Pancreas (tissue), 10 donors: ENCODE measurements at places on chromosomes 5 and 9. TPM values are rescaled to one million over a fixed set of nuclear protein-coding genes. Genes with fewer than 3 reads are reported as not detected.

- no peak for DNase-seq
Observed at GRCh38 chr9:114487607-114488300, 17.5 kb downstream of the WHRN start.

DNA sequence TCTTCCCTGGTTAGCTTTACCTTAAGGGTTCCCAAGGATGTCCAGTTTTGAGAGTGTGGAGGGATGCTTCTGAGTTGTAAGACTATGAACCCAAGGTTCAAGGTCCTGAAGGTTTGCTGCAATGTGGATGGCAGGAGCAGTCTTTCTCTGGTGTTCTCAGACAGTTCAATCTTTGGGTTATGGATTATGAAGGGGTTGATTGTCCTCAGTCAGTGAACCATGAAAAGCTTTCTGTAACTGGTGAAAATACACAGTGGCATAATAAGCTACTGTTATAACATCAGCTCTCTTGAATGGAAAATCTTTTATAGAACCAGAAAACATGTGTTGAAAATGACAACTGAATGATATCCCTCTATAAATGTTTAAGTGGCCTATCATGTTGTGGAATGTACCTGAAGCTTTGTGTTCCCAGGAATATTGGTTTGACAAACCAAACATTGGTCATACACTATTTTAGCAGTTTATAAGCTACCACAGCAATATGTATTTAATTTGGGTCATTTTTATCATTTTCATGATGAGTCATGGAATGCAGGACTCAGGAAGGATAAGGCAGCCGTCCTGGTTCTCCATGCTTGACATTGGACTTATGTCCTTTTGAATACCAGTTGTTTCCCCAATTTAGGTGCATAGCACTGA, 1041.8 kb upstream of the ARRDC3 start:
- no peak for DNase-seq

DNA sequence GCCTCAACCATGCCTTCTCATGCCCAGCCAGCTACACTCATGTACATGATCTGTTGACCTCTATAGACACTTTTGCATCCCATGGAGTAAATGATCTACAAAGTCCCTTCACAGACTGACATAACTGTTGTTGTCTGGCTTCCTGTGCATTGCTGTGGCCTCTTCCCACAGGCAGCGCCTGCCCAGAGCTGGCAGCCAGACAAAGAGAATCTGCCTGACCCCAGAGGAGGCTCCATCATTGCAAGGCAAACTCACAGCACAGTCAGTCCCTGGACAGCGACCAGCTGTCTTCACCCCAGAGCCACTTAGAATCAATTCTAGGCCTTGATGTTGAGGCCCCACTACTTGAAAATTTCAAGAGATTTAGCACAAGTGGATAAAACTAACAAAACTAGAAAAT, 65.5 kb downstream of the INSYN2B start:
- no peak for DNase-seq

GRCh38 chr9:22650946-22651345, 204.3 kb downstream of the DMRTA1 start:
- DNase-seq, result no peak

GRCh38 chr9:113955076-113955752, 79.1 kb downstream of the ZNF618 start:
- DNase-seq, result no peak

GRCh38 chr5:124371111-124371706, 375.2 kb downstream of the ZNF608 start:
- DNase-seq, result no peak

DNA sequence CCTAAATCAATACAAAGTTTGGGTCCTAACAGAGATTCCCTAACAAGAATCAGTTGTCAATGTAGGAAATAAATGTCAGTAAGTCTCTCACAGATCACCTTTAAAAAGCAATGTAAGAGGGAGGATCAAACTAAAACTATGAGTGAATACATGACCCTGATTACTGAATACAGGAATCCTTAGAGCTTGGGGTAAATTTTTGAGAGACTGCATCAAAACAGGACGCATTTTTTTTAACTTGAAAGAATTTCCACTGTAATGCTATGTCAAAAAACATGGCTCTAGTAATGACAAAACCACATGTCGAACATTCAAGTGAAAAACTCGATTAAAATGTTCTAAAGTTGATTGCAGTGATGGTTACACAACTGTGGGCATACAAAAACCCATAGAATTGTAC, 21.9 kb downstream of the ZDHHC21 start:
- no peak for DNase-seq

- DNase-seq, result no peak
Observed at GRCh38 chr5:107470295-107470582, 200.5 kb downstream of the EFNA5 start.

- DNase-seq, result no peak
Observed at GRCh38 chr9:105188746-105189145, 55.7 kb upstream of the SLC44A1 start.

DNA sequence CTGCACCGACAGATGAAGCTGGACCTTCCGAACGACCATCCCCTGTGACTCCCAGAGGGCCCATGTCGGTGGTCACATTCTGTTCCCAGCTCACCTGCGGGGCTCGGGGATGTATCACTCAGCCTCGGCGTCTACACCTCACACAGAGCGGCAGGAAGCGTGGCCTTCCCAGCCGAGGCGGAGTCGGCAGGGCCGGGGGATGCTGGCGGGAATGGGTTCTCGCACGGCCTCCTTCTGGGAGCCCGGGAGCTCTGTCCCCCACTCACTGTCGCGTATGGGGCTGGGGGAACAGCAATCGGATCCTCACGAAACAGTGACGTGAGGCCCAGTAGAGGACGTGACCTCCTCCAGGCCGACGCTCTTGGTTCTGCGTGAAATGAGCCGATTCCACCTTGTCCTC, 20.4 kb downstream of the NACC2 start:
- no peak for DNase-seq

- DNase-seq, result no peak
Observed at GRCh38 chr5:93163010-93163663, 417.9 kb downstream of the NR2F1-AS1 start.

DNA sequence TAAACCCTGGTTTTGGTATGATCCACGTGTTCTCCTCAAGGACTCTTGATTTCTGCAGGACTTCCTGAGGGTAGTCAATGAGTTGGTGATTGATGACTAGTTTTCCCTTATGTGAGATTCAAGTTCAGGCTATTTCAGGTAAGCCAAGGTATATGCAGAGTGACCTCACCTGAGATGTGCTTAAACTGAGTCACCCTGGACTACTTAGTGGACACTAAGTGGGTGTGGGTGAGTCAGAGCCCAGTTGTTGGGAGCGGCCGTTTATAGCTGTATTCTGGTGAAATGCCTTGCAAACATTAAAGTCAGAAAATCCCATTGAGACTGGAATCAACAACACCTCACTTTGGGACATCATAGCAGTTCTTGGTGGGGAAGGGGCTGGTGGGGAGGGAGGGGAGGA, 62.9 kb downstream of the SLC28A3 start:
- no peak for DNase-seq

GRCh38 chr5:14114615-14115251, 28.4 kb upstream of the TRIO start:
- DNase-seq, result no peak

- no peak for DNase-seq
Observed at GRCh38 chr5:8340739-8341344, 471.9 kb downstream of the MTRR start.

The IFNA13 gene
- total RNA-seq, result not detected

The HTR1A gene
- total RNA-seq, result not detected

The PCDHGA5 gene
- total RNA-seq, result 1.4 TPM

The SLC36A3 gene
- not detected for total RNA-seq

The SNCAIP gene
- not detected for total RNA-seq

The PTPN3 gene
- 14.1 TPM for total RNA-seq

The CCDC69 gene
- total RNA-seq, result 19.9 TPM

The DAB2 gene
- total RNA-seq, result 34.8 TPM

The SIGMAR1 gene
- 24.6 TPM for total RNA-seq

The CDX1 gene
- 0.16 TPM for total RNA-seq

The LHX3 gene
- total RNA-seq, result not detected
